ENCODE measurements at places on chromosomes 1 and 21.

- DNase-seq = no peak
Observed at GRCh38 chr1:25908161-25908560, 1.9 kb upstream of the STMN1 start.

DNA sequence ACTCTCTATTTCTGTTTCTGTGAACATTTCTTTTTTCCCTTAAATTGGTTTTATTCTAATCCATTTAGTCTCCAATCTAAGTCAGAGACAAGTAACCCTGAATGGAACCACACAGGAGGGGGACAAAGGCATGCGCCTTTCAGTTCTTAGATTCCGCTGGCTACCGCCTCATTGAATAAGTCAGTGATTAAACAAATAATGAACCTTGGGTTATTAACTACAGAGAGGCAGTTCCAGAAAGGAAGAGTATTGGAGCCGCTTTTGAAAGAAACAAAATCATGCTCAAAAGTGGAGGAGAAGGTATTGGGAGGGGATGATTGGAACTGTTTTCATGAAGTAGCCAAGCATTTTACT is 459.8 kb upstream of the DAB1 start:
- no peak for DNase-seq

DNA sequence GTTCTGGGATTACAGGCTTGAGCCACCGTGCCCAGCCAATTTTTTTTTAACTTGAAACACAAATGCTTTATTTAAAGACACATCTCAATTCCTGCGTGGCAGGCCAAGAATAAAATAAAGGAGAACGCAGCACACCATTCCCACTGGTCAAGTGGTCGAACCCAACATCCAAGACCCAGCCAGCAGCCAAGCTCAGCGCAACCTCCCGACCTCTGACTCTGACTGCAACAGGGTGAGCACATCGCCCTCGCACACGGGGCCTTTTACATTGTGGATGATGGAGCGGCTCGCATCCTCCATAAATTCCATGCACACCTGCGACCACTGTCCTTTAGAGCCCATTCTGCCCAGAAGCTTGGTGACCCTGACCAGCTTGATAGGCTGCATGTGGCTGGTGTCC is 5.5 kb upstream of the GUK1 start:
- no peak for DNase-seq

DNA sequence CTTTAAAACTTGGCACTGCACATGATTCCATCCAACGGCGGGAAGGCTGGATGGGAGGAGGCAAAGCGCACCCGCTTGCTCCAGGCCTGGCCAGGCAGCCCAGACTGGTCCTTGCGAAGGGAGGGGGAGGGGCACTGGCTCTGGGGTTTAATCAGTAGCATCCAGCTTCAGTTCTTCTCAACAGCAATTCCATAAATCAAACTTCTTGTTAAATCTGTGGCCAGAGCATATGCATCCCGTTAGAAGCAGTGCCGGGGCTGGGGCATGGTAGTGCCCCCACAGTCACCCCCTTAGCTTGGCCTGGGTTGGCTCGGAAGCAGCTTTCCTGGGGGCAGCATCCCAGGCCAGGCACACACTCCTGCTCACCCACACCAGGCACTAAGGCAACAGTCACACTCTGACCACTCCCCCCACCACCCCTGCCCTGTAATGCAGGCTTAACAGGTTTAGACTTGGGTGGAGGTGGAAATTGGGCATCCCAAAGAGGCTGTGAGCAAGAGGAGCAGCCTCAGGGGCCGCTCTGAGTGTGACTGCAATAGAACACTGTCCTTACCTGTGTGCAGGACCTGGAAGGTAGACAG is 94.1 kb upstream of the CASZ1 start:
- no peak for DNase-seq

GRCh38 chr1:40901886-40902852 is 40.0 kb upstream of the CITED4 start:
- no peak for DNase-seq

DNA sequence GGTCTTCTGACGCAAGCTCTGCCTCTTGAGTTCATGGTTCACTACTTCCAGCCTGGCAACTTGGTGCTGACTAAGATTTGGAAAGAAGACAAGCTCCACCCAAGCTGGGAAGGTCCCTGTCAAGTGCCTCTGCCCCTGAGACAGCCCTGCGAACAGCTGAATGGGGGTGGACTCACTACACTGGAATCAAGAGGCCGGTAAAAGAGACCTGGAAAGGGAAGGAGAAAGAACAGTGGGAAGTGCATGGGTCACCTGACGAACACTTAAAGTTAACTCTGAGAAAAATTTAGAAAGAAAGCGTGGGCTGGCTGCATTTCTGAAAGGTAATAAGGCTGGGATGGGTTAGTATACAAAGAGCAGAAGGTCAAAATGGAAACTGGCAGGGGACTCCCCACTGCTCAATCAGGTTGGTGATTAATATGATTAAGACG is 26.1 kb upstream of the ZNF496 start:
- no peak for DNase-seq

GRCh38 chr1:113758631-113759332 is 504 bp downstream of the PHTF1 start:
- DNase-seq = peak; percentile 22

GRCh38 chr1:213657879-213658278 is 329.9 kb upstream of the PROX1 start:
- DNase-seq = no peak

All from left renal pelvis (tissue), 4 donors.